ENCODE measurements at places on chromosomes 12 and 14.
A peak's percentile ranks its signal among the peaks of the same experiment; 100 is the strongest.

- no peak overlapping the region for H3K27ac ChIP-seq
- H3K36me3 ChIP-seq, result no peaks in the 10 kb centered on the region
Observed at GRCh38 chr14:85079842-85080730, 449.9 kb upstream of the FLRT2 start.

GRCh38 chr14:31560759-31561154, 447 bp upstream of the NUBPL start:
- peak overlapping the region; percentile 72 for H3K4me3 ChIP-seq
- no peaks in the 10 kb centered on the region for H3K27me3 ChIP-seq
- H3K36me3 ChIP-seq, result no peaks in the 10 kb centered on the region
- peaks cover 20% of the 10 kb centered on the region for H3K4me1 ChIP-seq

- no peak for DNase-seq
- no peaks in the 10 kb centered on the region for H3K36me3 ChIP-seq
- H3K27ac ChIP-seq, result no peak overlapping the region
- no peak overlapping the region for H3K4me3 ChIP-seq
- no peaks in the 10 kb centered on the region for H3K27me3 ChIP-seq
- H3K4me1 ChIP-seq, result no peaks in the 10 kb centered on the region
Observed at GRCh38 chr12:62998454-62998853, 63.5 kb upstream of the PPM1H start.

DNA sequence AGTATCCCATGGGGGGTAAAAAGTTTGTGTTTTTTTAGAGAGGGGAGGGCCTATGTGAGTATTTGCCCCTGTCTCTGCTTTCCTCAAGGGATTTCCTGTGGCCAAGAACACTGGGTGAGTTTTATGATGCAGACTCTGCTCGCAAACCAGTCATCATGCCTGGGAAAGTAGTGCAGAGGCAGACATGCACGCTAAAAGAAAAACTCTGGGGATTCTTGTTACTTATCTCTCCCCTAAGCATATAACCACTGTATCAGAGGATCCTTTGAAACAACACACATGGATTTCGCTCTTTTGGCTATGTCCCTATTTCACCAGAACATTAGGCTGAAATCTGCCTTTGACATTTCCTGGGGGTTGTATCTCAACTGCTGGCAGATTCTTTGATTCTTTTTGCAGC, 1845.8 kb upstream of the SEL1L start:
- no peaks in the 10 kb centered on the region for H3K27me3 ChIP-seq
- no peak for DNase-seq

All from suprapubic skin (tissue), 4 donors.